ENCODE measurements at places on chromosomes 11 and 22.

GRCh38 chr22:37865510-37865909 lies 16.3 kb downstream of the EIF3L start:
- no peak for DNase-seq

DNA sequence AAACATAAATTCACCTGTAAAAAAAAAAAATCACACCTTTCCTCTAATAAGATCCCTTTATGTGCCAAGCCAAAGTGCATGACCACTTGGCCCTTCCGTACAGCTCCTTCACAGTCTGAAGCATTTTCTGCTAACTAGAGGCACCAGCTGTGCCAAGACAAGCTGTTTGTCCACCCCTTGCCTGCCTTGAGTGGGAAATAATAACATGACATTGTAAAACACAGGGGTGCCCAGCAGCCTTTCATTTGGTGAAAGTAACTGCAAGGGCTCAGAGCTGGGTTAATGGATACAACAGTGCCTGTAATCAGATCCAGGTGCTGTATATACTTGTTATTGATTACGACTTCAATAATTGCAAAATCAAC lies 59.2 kb downstream of the DDIAS start:
- no peak for DNase-seq

DNA sequence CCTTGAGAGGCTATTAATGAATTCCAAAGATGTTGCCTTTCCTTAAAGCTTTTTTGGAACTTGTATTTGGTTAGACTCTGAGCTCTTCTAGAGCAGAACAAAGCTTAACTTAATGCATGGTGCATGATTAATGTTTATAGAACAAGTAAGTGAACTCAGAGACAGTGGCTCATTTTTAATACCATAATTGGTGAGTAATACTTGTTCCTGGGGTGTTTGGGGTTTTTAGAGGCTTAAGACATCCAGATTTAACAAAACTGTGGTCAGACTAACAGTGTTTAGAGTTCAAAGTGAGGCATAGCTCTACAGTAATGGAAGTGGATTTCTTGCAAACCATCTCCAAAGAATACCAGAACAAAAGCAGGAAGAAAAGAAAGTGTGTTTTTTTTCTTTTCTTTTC lies 73.7 kb upstream of the CTSC start:
- no peak for DNase-seq

- peak; percentile 8 for DNase-seq
These were observed 883.9 kb downstream of the BRD1 start for GRCh38 chr22:48943567-48944432.

DNA sequence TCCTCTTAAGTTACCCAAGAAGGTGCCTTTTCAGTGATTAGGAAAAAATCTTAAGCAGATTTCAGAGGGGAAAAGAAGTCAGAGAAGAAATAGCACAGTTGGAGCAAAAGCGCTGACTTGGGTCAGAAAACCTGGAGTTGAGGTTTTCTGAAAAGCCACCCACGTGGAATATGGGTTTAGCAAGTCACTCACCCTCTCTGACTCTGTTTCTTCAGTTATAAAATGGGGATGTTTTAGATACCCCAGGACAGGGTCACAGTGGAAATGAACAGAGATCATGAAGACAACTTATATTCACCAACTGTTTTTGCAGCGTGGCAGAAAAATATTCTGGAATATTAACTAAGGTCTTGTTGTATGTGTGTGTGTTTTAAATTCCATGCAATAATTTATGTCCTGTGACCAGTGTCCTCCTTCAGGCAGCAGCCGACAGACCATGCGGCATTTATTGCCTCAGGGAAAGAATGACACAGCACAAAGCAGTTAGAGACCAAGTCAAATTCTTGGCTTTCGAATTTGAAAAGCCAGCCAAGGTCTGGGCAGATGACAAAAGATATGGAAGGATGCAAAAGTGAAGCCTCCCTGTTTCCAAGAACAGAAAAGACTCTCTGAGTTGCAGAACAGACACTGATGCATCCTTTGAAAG lies 119.9 kb downstream of the MIAT start:
- DNase-seq = no peak

DNA sequence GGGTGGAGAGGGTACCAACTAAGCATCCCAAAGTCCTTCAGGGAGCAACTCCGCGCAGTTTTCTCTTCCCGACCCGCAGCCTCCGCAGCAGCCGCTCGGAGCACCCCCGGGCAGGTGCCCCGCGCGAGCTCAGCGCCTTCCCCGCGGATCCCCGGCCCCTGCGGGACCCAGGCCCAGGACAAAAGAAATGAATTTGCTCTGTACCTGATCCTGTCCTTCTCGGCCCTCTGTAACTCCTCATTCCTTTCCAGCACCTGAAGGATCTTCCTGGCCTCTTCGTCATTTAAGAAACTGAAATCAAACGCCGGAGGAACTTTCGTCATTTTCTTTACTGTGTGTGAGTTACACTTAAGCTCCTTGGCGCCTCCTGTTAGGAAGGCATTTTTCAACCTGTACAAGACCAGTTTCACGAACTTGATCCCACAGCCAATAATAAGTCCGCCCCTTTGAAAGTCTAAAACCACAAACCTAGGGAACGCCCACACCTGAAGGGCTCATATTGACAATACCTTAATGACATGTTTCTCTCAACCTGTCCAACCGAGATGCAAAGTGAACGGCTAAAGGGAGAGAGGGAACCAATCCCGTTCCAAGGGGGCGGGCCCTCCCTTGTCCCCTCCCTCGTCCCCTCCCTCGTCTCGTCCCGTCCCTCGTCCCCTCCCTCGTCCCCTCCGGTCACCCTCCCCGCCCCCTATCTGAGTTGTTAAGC lies at the start of gene EXPH5:
Gene EXPH5, minus strand, starts transcription at position 555 of the 709 bp plus-strand sequence. Its CDS starts 232 bp downstream, at position 323.
- peak; percentile 74 for DNase-seq

DNA sequence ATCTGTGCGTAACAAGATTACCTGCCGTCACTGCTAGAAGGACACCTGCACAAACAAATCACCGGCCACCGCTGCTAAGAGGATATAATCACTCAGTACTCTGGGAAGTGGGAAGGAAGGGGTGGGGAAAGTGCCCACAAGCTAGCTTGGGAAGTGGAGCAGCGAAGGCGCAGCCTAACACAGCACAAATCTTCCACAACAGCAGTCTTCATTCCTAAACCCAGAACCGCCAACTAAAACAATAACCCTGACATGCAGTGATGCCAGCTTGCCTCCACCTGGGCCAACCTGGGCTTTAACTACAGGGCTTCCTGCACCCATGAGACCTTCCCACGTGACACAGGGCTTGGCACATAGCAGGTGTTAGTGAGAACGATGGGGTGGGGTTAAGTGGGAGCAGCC lies 5.1 kb downstream of the DGCR2 start:
- DNase-seq = no peak

GRCh38 chr11:117918366-117919255 lies 10.6 kb downstream of the TMPRSS13 start:
- no peak for DNase-seq

DNA sequence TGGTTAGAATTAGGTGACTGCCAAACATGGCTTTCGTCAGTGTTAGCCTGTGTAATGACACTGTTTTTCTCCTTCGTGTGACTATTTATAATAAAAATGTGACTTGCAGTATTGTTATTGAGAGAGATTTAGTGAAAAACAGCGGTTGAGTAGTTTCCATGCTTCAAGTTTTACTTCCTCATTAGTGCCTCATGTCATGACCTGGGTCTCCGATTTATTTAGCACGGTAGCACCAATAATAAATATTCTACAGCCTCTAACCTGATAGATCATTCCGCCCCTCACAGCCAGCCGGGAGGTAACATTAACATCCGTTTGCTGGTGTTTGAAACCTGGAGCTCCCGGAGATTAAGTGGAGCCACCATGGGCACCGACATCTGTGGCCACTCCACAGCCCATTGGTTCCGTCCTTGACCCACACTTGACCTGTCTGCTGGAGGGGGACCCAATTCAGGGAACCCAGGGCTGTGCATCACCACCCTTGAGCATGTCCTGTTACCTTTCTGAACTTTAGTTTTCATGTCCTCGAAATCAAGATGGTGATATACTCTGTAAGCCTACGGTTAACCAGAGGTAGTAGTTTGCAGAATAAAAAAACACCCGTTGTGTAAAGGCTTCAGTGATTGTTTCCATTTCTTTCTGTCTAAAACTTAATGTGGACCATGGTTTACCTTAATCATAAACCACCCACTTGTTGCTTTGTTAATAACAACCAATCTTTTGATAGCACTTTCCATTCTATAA lies 104.1 kb downstream of the ATXN10 start:
- DNase-seq = no peak

Data from suppressor macrophage (primary cell).